Hypothalamus (tissue), 51 donors: ENCODE measurements at places on chromosomes 4 and X.
A peak's percentile ranks its signal among the peaks of the same experiment; 100 is the strongest.

- DNase-seq, result no peak
These were observed 262.1 kb downstream of the NKX6-1 start for GRCh38 chr4:84237008-84237407.

- no peak for DNase-seq
These were observed 47.7 kb downstream of the ARHGEF38 start for GRCh38 chr4:105599932-105600655.

- no peak for DNase-seq
These were observed 129.7 kb downstream of the FRAS1 start for GRCh38 chr4:78186597-78187543.

GRCh38 chr4:5144384-5144783 lies 93.1 kb downstream of the STK32B start:
- DNase-seq, result no peak

DNA sequence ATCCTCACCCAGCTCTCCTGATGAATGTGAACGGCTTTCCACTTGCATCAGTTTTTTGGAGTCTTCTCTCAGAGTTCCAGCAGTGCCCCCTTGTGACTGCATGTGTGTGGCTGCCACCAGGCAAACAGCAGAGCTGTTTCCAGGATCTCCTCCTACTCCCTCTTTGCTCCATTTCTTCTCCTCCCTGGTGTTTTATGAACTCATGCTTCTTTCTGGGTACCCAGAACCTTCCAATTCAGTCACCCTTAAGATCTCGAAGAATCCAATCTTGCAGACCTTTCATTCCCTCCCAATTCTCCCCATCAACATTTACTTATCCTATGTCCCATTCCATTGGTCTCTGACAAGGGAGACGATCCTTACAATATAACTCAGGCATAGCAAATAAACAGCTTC lies 6.8 kb upstream of the TCEANC start:
- peak; percentile 31 for DNase-seq
